ENCODE measurements at places on chromosomes 11 and 22.

- no peak for DNase-seq
Measured at GRCh38 chr11:2123628-2123960, 15.6 kb downstream of the IGF2 start.

GRCh38 chr11:7569044-7569443 lies 55.2 kb downstream of the PPFIBP2 start:
- DNase-seq, result peak; percentile 22

GRCh38 chr11:16154715-16155396 lies 201.5 kb downstream of the SOX6 start:
- DNase-seq, result no peak

GRCh38 chr22:33126881-33127280 lies 68.7 kb upstream of the SYN3 start:
- no peak for DNase-seq

DNA sequence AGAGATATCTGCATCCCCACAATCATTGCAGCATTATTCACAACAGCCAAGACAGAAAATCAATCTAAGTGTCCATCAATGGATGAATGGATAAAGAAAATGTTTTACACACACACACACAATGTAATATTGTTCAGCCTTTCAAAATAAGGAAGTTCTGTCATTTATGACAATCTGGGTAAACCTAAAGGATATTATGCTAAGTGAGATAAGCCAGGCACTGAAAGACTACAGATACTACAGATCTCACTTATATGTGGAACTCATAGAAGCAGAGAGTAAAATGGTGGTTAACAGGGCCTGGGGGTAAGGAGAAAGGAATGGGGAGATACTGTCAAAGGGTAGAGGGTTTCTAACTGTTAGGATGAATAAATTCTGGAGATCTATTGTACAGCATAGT lies 36.0 kb upstream of the EED start:
- no peak for DNase-seq

GRCh38 chr11:69240332-69241074 lies 53.5 kb upstream of the MYEOV start:
- DNase-seq, result no peak

DNA sequence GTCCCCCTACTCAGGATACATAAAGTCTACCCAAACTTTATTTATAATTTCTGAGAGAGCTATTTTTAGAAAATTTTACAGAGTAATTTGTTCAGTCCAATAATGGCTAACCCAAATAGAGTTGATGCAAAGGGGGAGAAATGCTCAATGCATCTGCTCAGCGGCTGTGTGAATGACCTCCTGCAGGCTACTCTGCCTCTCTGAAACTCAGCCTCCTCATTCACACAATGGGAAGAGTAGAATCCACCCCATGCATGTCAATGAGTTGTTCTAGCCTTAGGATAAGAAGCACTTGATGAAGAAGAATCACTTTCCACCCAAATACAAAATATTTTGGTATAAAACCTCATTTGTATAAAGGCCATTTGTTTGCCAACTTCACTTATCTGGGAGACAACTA lies 1204.0 kb downstream of the LRRC4C start:
- no peak for DNase-seq
